Activated naive CD4-positive, alpha-beta T cell treated with Interleukin-2 at 50 U/mL for 16 hours (primary cell): ENCODE measurements at places on chromosomes 16 and 17.

GRCh38 chr16:57859331-57859730 is 57.0 kb upstream of the KIFC3 start:
- DNase-seq = peak; percentile 7

DNA sequence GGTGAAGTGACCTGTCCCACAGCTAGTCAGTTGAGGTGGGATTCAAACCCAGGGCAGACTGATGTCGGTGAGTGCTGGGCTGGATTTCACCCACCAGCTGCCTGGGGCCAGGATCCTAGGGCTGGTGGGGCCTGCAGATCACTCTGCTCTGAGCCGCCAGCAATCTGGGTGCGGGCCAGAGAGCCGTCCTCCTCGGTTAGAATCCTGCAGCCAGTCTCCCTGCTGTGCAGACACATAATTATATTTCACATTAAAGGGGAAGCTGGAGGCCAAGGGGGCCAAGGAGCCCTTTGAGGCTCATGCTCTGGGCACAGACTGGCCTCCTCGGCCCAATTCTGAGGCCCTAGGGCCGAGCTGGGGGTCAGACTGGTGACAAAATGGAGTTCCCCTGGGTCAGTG is 996 bp upstream of the KCNJ12 start:
- DNase-seq = no peak

- DNase-seq = no peak
Measured at GRCh38 chr17:49439673-49440571, 25.2 kb upstream of the PHB1 start.

GRCh38 chr16:27817038-27817437 is 246.5 kb downstream of the GSG1L start:
- DNase-seq = no peak

GRCh38 chr16:72937916-72938794 is 109.8 kb downstream of the ZFHX3 start:
- no peak for DNase-seq

DNA sequence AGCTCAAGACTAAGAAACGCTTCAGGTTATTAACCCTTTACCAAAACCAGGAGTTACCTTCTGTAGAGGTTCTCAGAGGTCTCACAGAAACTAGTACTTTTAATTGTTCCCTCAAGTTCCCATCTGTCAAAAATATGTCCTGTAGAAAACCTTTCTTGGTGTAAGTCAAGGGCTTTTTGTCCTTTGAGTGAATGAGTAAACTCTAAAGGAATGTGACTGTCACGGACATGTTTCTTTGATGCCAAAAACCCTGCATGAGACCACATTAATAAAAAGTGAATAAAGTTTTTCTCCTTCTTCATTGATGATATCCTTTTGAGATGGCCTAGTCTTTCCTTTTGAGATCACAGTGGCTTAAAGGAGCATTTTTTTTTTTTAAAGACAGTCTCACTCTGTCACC is 102.9 kb downstream of the NLK start:
- no peak for DNase-seq

GRCh38 chr16:53636978-53637377 is 66.7 kb downstream of the RPGRIP1L start:
- DNase-seq = no peak
